ENCODE measurements at places on chromosomes 5 and 9.

- DNase-seq, result peak; percentile 38
Observed at GRCh38 chr9:135978642-135979546, 17.7 kb upstream of the UBAC1 start.

DNA sequence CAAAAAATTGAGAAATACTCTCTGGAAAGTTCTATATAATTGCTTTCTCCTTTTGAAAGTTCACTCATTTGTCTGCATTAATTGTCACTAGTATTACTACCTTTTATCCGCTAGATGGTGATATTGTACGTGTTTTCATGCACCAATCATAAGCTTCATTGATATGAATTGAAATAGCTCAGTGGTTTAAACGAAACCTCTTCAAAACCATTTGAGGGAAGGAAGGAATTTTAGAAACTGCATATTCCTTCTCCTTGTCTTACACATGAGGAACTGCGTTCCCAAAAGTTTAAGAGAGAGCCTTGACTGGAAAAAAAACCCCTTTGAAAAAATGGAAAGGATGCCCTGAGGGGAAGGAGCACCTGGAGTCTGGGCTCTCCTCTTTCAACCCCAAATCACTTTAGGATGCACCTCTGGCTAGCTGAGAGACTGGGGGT is 98.6 kb downstream of the YTHDC2 start:
- DNase-seq, result peak; percentile 52

DNA sequence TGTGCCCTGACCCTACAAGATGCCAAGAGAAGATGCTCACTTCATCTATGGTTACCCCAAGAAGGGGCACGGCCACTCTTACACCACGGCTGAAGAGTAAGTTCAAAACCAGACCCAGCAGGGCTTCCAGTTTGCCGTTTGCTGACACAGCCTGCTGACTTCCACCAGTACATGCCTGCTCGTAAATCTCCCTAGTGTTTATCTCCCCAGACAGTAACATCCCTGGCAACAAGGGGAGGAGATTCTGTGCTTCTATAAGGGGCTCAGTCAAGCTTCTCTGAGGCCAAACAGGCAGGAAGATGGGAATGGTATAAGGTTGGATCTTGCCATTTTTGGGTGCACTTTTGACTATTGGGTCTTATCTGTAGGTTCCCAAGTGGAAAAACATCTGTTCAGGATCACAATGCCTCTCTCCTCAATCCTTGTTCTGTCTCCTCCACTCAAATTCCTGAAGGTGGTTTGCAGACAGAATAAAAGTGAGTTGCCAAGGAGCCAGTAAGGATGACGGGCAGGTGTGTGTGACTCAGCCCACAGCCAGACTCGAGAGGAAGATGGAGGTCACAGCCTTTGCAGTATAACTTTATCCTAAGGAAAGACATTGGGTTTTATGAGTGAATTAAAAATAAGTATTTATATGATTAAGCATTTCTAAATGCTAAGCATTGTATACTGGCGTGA is 1.9 kb downstream of the MLANA start:
- DNase-seq, result no peak

GRCh38 chr9:33166231-33167083 is 679 bp downstream of the B4GALT1 start:
- DNase-seq, result no peak

DNA sequence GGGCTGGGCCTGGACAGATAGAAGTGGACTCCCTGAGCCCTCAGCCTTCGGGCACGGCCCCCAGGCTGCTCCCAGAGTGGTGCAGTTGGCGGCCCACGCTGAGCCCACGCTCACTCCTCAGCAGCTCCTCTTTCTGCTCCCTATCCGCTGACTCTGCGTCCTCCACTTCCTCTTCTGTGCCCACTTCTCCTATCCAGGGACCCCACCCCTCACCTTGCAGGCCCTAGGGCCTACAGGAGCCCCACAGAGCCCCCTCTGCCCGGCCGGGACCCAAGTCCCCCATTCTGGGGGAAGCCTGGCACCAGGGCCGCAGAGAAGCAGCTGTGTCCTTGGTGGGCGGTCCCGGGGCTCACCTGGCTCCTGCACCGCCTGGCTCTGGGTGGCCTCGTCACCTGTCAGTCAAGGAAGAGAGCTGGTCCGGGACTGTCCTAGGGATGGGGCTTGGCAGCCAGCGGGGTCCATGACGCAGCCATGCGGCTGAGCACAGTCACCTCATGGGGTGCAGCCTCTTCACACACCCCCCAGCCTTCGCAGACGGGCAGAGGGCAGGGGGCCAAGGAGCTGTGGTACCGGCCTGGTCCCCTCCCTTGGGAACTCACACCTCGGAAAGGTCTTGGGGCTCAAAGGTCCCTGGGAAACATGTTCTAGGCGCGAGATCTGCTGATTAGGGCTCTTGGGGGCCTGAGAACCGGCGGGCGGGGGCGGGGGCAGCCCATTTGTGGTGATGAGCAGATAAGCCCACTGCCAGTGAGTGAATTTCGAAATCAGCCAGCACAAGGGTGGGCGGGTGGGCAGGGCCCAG is 5.4 kb upstream of the NRARP start:
- DNase-seq, result no peak

DNA sequence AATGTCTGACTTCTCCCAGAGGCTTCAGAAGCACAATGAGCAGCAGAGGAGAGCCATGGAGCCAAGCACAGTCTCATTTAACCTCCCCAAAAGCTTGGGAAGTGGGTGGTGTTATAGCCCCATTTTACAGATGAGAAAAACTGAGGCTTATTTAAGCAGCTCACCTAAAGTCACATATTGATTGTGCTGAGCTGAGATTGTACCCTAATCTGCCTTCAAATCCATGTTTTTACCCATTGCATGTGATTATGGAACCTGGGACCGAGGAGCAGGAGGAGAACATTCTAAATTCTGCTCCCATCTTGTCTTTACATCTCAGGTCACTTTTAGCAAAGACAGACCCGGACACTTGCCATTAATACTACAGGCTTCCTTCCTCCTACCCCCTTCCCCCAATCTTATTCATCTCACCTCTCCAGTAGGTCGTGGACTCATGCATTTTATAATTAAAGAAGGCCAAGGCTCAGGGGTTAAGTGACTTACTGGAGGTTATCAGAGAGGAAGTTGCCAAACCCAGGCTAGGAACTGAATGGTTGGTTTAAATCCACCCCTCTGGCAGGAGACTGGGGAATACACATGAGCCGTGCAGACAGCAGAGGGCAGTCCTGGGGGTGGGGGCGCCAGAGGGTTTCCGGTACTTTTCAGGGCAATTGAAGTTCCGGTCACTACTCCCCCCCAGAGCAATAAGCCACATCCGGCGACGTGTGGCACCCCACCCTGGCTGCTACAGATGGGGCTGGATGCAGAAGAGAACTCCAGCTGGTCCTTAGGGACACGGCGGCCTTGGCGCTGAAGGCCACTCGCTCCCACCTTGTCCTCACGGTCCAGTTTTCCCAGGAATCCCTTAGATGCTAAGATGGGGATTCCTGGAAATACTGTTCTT is 51.0 kb upstream of the IL17B start:
- DNase-seq, result no peak

GRCh38 chr5:65903581-65903980 is 22.8 kb upstream of the ERBIN start:
- DNase-seq, result no peak

DNA sequence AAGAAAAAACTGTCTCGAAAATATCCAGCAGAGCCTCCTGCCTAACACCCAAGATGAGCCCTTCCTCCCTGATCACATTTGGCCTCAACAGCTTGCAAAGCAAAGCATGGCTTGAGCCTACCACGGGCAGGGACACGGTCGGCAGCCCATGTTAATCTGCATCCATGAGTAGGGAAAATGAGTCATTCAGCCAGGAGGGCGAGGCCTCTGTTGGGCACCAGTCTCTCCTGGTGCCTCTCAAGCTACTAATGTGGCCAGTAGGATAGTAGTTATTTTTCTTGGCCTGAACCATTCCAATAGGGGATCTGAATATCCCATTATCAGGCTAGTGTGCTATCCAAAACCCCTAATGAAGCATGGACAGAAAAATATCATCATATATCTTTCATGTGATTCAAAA is 43.0 kb upstream of the SHB start:
- no peak for DNase-seq

GRCh38 chr5:6185574-6185973 is 192.8 kb downstream of the MED10 start:
- DNase-seq, result no peak

GRCh38 chr9:129482521-129483414 is 138.1 kb downstream of the C9orf50 start:
- no peak for DNase-seq

- DNase-seq, result no peak
Observed at GRCh38 chr9:91192381-91193086, 169.2 kb downstream of the AUH start.

GRCh38 chr9:137083394-137084004 is 3.3 kb upstream of the MAN1B1 start:
- DNase-seq, result no peak

DNA sequence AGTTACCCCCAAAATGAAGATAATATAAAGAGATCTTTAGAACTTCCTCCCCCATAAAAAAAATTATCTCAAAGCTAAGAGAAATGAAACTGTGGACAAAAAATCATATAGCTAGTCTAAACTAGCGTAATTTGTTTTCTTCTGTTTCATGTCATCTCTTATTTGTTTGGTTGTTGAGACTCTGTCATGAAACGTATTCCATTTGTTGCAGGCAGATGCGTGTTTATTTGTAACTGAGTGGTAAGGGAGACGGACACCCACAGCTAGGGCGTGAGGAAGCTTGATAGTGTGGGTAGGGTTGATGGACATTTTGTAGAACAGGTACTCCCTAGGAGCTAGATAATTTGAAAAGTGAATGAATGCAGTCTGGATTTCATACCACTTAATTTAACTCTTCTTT is 41.9 kb downstream of the OSTF1 start:
- no peak for DNase-seq

- DNase-seq, result no peak
Observed at GRCh38 chr9:108133680-108134079, 644.1 kb upstream of the KLF4 start.

DNA sequence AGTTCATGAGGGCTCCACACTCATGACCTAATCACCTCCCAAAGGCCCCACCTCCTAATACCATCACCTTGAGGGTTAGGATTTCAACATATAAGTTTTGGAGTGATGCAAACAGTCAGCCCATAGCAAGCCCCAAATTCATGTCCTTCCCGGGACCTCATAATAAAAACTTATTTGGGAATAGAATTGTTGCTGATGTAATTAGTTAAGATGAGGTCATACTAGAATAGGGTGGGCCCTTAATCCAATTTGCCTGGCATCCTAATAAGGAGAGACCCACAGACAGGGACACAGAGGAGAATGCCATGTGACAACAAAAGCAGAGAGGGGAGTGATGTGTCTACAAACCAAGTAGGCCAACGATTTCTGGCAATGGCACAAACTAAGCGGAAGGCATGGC is 347.1 kb downstream of the ARHGEF28 start:
- no peak for DNase-seq

- no peak for DNase-seq
Observed at GRCh38 chr5:140977003-140977402, 10.7 kb downstream of the PCDHAC2 start.

DNA sequence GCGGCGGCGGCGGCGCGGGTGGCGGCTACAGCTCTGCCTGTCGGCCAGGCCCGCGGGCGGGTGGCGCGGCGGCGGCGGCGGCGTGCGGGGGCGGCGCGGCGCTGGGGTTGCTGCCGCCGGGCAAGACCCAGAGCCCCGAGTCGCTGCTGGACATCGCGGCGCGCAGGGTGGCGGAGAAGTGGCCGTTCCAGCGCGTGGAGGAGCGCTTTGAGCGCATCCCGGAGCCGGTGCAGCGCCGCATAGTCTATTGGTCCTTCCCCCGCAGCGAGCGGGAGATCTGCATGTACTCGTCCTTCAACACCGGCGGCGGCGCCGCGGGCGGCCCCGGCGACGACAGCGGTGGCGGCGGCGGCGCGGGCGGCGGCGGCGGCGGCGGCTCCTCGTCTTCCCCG is 296 bp downstream of the ZSWIM6 start:
- no peak for DNase-seq

- no peak for DNase-seq
Observed at GRCh38 chr5:169745441-169746146, 108.5 kb downstream of the DOCK2 start.

DNA sequence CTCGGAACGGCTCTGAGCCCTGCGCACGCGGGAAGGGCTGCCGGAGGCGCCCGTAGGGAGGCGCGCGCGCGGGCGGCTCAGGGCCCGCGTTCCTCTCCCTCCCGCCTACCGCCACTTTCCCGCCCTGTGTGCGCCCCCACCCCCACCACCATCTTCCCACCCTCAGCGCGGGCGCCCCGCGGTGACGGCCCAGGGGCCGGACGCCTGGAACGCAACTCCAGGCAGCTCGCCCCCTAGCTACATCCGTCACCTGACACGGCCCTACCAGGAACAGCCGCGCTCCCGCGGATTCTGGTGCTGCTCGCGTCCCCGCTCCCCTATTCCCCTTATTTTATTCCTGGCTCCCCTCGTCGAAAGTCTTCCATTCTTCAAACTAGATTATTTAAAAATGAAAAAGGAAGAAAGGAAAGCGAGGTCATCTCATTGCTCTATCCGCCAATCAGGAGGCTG is at the start of gene CDKN2B-AS1:
Gene CDKN2B-AS1, plus strand, starts transcription at position 236 of the 450 bp plus-strand sequence.
- peak; percentile 37 for DNase-seq

DNA sequence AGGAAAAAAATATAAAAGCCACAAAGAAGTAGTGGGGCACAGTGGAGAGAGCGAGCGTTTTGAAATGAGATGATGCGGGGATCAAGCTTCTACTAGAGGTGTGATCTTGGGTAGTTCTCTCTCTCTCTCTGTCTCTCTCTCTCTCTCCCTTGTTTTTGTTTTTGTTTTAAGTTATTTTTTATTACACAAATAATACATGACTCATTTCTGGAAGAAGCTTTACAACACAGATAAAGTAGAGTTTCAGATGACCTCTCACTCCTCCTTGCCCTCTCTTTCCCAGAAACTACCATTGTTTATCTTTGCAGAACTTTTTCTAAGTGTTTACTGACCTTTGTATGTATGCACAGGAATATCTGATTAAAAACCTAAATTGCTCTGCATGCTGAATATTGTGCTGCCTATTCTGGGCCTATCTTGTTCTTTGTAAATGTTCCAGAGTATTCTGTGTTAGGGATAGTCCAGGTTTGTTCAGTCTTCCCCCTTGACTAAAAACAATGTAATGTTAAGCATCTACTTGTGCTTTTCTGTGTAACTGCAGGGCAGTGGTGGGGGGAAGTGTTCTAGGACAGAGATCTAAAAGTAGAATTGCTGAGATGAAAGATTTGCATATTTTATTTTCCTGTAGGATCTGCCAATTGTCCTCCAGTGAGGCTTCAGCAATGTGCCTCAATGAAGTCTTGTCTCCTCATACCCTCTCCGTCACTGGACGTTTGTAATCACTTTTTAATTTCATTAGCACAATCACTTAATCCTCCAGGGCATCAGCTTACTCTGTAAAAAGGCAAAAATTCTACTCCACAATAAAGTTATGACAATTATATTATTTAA is 52.0 kb downstream of the FYB1 start:
- no peak for DNase-seq

Data from hippocampal formation (tissue), 2 donors.